Kidney (tissue), 22 donors: ENCODE measurements at places on chromosomes 2 and 18. TPM values are rescaled to one million over a fixed set of nuclear protein-coding genes. Genes with fewer than 3 reads are reported as not detected.

DNA sequence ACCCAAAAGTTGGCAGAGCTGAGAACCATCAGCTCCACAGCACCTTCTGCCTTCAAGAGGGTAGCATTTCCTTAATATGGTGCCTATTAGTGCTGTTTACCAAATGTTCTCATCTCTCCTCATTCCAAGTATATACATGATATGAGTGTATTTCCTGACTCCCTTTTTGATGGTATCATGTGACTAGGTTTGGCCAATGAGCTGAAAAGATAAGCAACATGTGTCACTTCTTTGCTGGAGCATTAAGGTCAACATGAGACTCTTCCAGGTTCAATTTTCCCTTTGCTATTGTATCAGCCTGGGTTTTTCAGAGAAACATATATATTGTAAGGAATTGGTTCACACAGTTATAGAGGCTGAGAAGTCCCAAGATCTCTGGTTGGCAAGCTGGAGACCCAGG lies 310.9 kb downstream of the HRH4 start:
- no peak for DNase-seq

DNA sequence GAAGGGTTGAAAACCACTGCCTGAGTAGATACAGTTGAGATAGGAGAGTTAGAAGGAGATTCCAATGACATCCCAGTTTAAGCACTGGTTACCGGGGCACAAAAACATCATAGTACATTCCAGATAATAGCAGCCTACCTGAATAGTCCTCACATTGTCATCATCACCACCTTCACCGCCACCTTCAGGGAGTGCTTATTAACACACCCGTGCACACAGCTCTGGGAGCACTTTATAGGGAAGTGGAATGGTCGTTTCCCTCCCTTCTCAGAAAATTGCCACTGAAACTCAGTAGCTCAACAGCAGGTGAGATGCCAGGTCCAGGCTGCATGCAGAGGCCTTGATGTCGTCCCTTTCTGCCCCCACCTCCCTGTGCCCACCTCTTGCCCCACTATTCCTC lies 8.2 kb downstream of the SERPINB7 start:
- DNase-seq = no peak

GRCh38 chr2:42931818-42932195 lies 139.4 kb upstream of the HAAO start:
- no peak for DNase-seq

GRCh38 chr2:102337481-102338386 lies 17.9 kb upstream of the IL18R1 start:
- DNase-seq = no peak

DNA sequence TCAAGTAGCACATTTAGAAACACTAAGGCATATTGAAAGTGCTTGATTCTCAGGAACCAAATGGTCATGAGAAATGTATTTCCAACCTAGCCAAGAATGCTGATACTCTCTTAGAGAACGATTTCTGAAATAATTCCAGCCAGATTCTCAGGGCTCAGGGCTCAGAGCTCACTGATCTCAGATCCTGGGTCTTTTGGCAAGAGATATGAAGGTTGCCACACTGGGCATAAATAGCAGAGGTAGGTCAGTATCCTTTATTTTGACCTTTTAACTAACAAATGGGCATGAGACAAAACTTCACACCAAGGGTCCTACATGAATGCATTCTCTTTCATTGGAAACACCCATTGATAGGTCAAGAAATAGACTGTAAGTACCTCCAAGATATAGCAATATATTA lies 364.1 kb downstream of the ALK start:
- no peak for DNase-seq

- DNase-seq = no peak
Observed at GRCh38 chr2:45739796-45740485, 88.5 kb downstream of the PRKCE start.

- no peak for DNase-seq
Observed at GRCh38 chr2:219852626-219853025, 225.2 kb downstream of the SLC4A3 start.

DNA sequence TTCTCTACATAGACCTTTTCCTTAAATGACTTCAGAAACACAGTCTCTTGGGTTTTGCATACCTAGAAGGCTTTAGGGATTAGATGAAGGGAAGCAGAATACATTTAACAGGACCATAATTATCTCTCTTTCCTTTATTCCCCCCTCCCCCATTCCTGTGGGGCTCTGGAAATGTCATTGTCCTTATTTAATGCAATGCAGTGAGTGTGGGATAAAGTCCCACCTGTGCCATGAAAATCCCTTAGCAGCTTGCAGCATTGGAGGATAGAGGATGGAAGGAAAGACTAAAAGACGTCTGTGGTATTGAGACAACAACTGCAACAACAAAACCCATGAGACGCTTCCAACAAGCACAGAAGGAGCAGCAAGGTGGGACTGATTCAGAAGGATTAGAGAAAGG lies 117.8 kb upstream of the DCC start:
- DNase-seq = no peak

- no peak for DNase-seq
Observed at GRCh38 chr2:98296440-98296839, 49.8 kb upstream of the CNGA3 start.

GRCh38 chr2:95031726-95032116 lies 6.2 kb downstream of the MAL start:
- no peak for DNase-seq

GRCh38 chr2:101883860-101884259 lies 107.9 kb upstream of the IL1R2 start:
- no peak for DNase-seq

DNA sequence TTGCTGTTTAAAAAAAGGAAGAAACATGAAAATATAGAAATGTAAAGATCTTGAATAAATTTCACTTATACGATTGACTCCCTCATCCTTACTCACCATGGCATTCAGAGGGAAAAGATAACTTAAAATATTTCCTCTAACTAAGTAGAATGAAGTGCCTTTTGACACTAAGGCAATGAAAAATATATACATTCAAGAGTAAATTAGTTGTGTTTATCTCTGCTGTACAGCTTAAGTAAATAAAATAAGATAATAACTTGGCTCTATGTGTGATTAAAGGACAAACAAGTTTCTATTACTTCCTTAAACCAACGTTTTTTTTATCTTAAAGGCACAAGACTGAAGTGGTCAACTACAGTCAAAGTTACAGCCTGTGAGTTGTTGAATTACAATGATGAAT lies 142.3 kb upstream of the LRRTM4 start:
- DNase-seq = no peak

- no peak for DNase-seq
Observed at GRCh38 chr2:30222031-30222430, 9.3 kb upstream of the LBH start.

GRCh38 chr2:232937278-232937906 lies 67.3 kb downstream of the SNORC start:
- no peak for DNase-seq

GRCh38 chr2:134277223-134277622 lies 23.4 kb downstream of the MGAT5 start:
- no peak for DNase-seq

DNA sequence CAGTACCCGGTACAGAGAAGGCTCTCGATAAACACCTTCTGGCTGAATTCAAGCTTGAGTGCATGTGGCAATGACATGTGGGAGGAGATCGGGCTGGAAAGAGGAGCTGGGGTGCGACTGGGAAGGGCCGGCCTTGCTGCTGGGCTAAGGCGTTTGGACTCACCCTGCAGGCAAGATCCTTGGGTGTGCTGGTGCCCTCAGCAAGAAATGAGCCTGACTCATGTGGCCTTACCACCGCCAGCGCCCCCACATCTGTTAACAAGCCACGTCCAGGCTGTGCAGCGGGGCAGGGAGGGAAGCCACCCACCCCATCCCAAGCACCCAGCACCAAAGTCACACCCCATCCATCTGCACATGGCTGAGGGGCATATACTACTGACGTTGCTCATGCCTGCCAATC lies 1.3 kb downstream of the HS1BP3 start:
- DNase-seq = no peak

- no peak for DNase-seq
Observed at GRCh38 chr18:63956755-63957154, 7.7 kb downstream of the HMSD start.

DNA sequence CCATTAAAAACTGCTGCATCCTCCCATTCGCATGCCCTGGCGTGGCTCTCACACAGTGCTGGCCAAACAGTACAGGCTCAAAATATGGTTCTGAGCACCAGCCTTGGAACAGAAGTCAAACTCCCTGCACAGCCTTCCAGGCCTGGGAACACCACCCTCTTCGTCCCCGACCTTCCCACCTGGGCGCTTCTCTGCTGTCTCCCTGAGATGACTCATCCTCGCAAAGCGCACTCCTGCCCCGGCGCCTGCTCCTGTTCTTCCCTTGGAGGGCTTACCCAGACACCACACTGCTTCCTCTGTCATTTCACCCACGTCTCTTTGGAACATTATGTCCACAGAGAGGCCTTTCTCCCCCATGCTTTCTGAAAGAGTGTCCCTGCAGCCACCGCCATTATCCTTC lies 172.7 kb downstream of the L3MBTL4 start:
- no peak for DNase-seq

GRCh38 chr18:77081390-77081778 lies 51.2 kb downstream of the MBP start:
- DNase-seq = no peak

GRCh38 chr2:40448476-40449079 lies 3.3 kb downstream of the SLC8A1 start:
- peak; percentile 71 for DNase-seq

KANSL1L gene
- total RNA-seq = 65.4 TPM

COL4A3 gene
- 48.8 TPM for total RNA-seq

COL5A2 gene
- total RNA-seq = 12.3 TPM

RESP18 gene
- not detected for total RNA-seq

REG1B gene
- total RNA-seq = 11.0 TPM

LHCGR gene
- not detected for total RNA-seq

CCDC85A gene
- 2.1 TPM for total RNA-seq

MBOAT2 gene
- total RNA-seq = 28.6 TPM

DOK6 gene
- 3.8 TPM for total RNA-seq

FEV gene
- total RNA-seq = not detected

CELF4 gene
- total RNA-seq = 0.85 TPM

CACNB4 gene
- total RNA-seq = 2.2 TPM
